Activated CD4-positive, alpha-beta T cell treated with anti-CD3 and anti-CD28 coated beads for 36 hours (primary cell): ENCODE measurements at places on chromosomes 2 and 18. TPM values are rescaled to one million over a fixed set of nuclear protein-coding genes. Genes with fewer than 3 reads are reported as not detected.

CIDEA gene
- not detected for total RNA-seq

DUSP28 gene
- 3.3 TPM for total RNA-seq

UGT1A4 gene
- total RNA-seq: not detected

CLIP4 gene
- total RNA-seq: 22.7 TPM

PHOSPHO2 gene
- total RNA-seq: 2.2 TPM

KANSL1L gene
- total RNA-seq: 4.5 TPM

AGFG1 gene
- total RNA-seq: 214 TPM

LAMA1 gene
- total RNA-seq: not detected

GBX2 gene
- not detected for total RNA-seq

PIEZO2 gene
- total RNA-seq: not detected

TMEM169 gene
- total RNA-seq: 1.6 TPM

CHST9 gene
- total RNA-seq: not detected

IL1R2 gene
- 21.4 TPM for total RNA-seq

RTKN gene
- 2.5 TPM for total RNA-seq

TTC39C gene
- total RNA-seq: 22.2 TPM

C2orf66 gene
- 0.25 TPM for total RNA-seq

UGT1A6 gene
- not detected for total RNA-seq

UBR3 gene
- total RNA-seq: 26.1 TPM

SNTG2 gene
- 0.57 TPM for total RNA-seq
